ENCODE measurements at places on chromosomes 1 and 21.

DNA sequence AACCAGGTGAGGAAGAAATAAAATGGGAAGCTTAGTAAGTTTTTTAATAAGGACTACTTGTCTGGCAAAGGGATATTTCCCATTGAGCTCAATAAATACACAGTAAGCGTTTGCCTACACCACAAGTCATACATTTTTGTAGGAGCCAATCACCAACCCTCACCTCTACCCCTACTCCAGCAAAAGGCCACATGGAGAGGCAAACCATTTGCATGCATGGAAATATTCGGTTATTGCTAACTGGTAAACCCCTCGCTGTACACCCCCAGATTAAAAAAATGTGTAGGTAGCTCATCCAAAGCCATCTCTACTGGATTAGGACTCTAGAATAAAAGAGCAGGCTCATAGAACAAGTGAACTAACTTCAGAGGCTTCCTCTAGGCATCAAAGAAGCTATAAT, 21.1 kb downstream of the PDPN start:
- no peak for DNase-seq

DNA sequence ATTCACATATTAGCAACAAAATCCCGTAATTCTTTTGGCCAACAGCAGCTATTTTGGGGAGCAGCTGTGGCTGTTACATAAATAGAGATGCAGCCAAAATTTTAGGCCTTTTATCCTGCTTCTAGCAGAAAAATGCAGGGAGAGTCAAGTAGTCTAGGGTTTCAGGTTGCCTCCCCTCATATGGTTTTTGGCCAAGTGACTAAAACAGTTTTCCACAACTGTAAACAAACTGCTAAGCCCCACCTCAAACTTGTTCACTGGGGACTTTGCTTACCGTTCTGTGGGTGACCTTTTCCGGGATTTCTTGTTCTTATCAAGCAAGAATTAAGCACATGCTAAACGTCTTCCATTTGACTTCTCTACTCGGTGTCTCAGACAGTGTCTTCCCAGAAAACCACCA, 133.4 kb downstream of the EDEM3 start:
- DNase-seq: no peak

DNA sequence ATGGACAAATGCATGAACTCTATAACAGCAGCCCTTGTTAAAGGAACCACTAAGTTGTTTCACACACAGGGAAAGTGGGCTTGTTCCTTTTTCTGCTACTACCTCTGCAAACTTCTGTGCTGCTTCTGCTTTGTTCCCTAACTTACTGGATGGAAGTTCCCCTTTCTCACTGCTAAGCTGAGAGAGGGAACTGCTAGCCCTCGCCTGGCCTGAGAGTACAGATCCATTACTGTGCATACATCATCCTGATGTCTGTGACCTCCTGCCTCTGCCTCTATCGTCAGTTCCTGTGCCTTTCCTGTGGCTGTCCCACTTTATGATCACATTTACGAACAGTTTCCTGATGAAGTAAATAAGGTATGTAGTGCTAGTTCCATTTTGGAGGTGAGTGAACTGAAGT, 3.5 kb downstream of the GNAT2 start:
- DNase-seq: no peak

GRCh38 chr21:36381841-36382589, 3.2 kb upstream of the CHAF1B start:
- DNase-seq: no peak

DNA sequence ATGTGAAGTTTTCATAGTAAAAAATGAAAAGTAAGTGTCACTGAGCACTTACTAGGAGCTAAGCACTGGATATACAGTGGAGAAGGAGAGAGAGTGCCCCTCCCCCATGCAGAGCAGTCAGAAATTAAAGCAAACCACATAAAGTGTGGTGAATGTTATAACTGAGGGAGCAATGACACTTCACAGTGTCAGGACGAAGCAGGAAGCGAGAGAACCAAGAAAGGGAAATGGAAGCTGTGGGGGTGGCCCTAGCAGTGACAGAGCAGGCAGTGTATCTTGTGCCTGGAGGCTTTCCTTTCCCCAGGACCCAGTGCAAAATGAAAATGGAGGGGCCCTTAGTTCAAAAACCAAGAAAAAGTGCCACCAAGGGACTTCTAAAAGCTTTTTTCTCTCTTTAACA, 21.5 kb upstream of the RCAN3 start:
- peak; percentile 76 for DNase-seq

- no peak for DNase-seq
Measured at GRCh38 chr21:42626171-42626570, 27.2 kb upstream of the PDE9A start.
